ENCODE measurements at places on chromosomes 7 and 10.

GRCh38 chr7:45662018-45662417 lies 87.8 kb downstream of the ADCY1 start:
- DNase-seq = no peak

DNA sequence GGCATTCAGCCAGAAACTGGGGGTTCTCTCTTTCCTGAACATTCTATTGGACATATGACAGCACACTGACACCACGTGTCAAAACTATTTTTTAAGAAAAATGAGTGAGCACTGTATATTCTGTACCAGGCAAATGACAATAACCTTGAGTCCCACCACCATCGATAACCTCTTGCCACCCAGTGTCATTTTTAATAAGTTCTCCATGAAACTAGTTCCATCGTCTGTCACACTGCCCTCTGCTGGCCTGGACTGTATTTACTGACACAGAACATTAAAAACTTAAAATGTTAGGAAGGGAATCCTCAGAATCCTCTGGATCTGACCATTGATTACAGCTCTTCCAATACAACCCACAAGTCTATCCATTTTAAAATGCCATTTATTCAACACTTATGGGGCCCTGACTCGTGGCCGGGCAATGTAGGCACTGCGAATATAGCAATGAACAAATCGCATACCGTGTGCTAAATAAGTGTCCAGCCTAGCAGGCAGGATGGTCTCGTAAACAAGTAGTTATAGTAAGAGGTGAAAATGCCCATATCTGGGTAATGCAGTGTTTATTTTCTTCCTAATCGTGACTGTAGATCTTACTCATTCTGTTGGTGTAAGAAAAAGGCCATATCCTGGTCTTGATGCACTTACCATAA lies 35.9 kb upstream of the CACNB2 start:
- DNase-seq = peak; percentile 63

GRCh38 chr10:66925896-66926715 lies at the start of gene LRRTM3:
Gene LRRTM3 (plus strand): TSS chr10:66926036.
- peak; percentile 38 for DNase-seq

GRCh38 chr7:154916856-154917807 lies 85.8 kb downstream of the PAXIP1 start:
- DNase-seq = no peak

DNA sequence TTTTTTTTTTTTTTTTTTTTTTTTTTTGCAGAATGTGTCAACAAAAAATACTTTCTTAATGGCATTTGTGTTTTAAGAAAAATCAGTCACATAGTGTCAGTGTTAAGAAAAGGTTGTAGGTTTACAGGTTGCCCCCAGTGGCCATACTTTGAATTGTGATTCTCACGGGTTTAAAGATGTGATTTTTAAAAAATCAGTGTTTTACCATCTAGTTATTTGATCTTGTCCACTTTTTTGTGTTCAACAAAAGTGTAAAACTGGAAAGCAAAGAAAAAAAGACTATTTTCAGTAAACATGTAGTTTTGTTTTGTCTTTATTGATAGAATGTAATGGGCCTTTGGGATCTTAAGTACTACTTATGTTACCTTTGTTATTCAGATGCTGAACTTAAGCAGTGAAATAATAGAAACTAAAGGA lies 25.7 kb downstream of the SUV39H2 start:
- peak; percentile 42 for DNase-seq

GRCh38 chr7:70143075-70144044 lies 545.1 kb downstream of the AUTS2 start:
- DNase-seq = peak; percentile 77

GRCh38 chr7:142319970-142320369 lies 62.1 kb upstream of the PRSS58 start:
- peak; percentile 8 for DNase-seq

DNA sequence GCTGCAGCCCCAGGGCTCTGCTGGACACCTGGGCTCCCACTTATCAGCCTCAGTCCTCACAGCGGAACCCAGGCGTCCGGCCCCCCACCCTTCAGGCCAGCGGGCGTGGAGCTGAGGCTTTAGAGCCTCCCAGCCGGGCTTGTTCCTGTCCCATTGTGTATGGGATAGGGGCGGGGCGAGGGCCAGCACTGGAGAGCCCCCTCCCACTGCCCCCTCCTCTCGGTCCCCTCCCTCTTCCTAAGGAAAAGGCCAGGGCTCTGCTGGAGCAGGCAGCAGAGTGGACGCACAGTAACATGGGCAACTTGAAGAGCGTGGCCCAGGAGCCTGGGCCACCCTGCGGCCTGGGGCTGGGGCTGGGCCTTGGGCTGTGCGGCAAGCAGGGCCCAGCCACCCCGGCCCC lies 2.7 kb downstream of the NOS3 start:
- DNase-seq = no peak

DNA sequence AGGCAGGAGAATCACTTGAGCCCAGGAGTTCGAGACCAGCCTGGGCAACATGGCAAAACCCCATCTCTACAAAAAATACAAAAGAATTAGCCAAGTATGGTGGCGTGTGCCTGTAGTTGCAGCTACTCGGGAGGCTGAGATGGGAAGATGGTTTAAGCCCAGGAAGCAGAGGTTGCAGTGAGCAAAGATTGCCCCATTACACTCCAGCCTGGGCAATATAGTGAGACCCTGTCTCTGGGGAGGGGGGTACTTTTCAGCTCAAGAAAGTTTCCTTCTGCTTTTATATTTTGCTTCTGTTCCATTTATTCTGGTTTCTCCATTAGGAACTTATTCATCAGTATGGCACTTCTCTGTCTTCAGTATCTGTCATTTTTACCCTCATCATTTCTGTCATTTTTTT lies 48.6 kb downstream of the COA1 start:
- DNase-seq = no peak

DNA sequence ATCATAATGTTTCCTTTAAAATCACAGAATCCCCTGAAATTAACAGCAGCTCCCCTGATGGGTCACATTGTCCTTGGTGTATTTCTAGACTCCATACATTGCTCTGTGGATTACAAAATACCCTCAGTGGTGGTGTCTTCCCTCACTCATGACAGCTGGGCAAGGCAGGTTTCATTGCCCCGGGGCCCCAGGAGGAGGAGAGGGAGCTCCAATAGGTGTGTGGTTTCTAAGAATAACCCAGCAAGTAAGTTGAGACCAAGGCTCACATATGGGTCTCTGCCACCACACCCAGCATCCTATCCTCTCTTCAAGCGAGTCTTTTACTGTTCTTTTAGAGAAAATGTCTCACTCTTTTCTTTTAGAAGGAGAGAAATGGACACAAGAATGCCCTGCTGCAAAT lies 63.6 kb downstream of the PKD1L1 start:
- no peak for DNase-seq

DNA sequence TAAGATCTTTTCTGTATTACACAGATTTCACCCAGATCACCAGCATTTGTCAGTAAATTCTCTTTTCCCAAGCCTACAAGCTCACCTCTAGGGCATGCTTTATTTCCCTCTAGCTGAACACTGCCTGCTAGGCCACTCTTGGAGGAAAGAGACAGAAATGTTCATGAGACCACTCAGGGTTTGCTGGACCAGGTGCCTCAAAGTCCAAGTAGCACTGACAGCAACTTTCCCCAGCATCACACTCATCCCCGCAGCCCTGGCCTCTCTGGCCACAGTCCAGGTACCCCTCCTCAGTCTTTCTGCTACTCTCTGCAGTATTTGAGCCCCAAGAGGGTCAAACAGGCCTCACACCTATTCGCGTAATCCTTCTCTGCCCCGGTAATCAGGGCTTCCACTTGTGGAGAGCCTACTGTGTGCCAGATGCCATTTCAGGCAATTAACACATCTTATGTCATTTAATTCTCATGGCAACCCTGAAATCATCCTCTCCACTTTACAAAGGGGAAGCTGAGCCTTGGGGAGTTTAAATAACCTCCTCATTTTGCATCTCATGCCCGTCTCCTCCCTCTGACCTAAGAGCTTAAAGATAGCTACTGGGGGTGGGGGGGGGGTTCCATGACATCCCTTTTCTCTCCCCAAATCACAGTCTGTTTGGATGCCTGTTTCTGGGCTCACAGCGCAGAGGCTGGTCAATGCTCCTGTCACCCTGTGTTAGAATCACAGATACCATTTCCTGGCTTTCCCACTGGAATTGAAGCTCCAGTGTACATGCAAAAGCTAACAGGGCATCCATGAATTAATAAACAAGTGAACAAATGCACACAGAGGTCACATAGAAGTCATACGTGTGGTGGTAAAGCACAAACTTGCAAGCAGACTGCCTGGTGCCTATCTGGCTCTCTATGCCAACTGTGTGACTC lies 88.5 kb downstream of the PRLHR start:
- no peak for DNase-seq

GRCh38 chr7:158582089-158582456 lies 5.5 kb downstream of the PTPRN2 start:
- no peak for DNase-seq

DNA sequence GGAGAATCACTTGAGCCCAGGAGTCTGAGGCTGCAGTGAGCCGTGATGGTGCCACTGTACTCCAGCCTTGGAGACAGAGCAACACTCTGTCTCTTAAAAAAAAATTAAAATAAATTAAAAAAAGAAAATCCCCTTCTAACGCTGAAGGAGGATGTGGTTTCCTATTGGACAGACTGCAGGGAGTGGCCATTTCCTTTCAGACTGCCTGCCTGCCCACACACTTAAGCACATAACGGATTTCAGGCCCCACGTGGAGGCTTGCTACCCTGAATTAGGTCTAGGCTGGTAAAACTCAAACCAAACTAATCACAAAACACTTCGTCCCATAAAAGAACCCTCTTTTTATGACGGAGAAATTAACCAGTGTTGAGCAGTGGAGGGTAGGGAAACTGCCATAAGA lies 34.0 kb downstream of the GATA3 start:
- DNase-seq = no peak

DNA sequence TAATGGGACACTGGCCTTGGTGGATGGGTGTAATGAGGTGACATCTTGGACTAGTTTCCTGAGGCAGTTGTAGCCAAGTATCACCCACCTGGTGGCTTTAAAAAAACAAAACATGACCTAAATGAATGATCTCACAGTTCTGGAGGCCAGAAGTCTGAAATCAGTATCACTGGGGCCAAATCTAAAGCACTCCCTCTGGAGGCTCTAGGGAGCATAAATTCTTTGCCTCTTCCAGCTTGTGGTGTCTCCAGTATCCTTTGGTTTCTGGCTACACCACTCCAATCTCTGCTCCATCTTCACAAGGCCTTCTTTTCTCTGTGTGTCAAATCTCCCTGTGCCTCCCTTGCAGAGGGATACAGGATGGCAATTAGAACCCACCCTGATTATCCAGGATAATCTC lies 342.9 kb downstream of the CALN1 start:
- no peak for DNase-seq

DNA sequence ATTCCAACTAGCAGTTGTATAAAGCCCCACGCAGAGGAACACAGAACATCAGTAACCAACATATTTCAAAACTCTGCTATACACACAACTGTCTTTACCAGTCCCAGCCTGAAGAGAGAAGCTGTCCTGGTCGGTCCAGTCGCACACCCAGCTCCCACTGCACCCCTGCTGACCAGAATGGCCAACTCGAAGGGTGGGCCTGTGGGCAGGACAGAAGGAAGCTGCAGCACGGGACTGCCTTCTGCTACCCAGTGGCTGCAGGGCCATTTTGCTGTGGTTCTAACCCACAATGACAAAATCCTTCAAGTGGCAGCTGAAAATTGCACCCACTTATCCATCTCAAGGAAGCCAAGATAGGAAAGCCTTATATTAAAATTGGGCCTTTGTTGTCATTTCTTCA lies 48.2 kb downstream of the GSDME start:
- no peak for DNase-seq

GRCh38 chr7:87152897-87153641 lies 816 bp downstream of the DMTF1 start:
- peak; percentile 44 for DNase-seq

DNA sequence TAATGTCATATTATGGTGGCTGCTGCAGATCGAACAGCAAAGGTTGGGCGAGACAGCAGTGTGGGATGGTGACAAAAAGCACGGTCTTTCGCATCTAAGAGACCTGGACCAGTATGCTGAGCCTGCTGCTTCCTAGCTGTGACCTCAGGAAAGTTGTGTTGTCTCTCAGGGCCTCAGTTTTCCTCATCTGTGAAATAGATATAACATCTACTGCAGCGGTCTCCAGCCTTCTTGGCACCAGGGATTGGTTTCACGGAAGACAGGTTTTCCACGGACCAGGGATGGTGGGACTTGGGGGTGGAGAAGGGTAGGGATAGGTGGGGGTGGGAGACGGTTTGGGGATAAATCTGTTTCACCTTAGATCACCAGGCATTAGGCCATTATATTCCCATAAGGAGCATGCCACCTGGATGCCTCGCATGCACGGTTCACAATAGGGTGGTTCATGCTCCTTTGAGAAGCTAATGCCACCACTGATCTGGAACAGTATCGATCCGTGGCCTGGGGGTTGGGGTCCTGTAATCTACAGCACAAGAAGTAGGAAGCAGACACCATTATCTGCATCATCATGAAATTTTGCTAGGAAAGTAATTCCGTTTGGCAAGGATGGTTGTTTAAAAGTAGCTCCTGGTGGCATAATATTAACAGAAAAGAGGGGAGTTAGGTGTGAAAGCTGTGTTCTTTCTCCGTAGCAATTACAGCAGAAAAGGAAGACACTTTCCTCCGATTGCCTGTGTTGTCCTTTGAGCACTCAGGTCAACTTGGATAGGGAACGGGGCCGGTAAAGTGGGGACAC lies 10.8 kb downstream of the KLF6 start:
- DNase-seq = peak; percentile 86

GRCh38 chr10:122254831-122255230 lies 16.3 kb upstream of the BTBD16 start:
- no peak for DNase-seq

- DNase-seq = no peak
These were observed 28.4 kb downstream of the MPLKIP start for GRCh38 chr7:40105879-40106473.

- DNase-seq = peak; percentile 30
These were observed 580 bp downstream of the MRPS16 start for GRCh38 chr10:73251683-73252444.

GRCh38 chr7:129021656-129022055 lies 33.3 kb downstream of the TNPO3 start:
- DNase-seq = no peak

DNA sequence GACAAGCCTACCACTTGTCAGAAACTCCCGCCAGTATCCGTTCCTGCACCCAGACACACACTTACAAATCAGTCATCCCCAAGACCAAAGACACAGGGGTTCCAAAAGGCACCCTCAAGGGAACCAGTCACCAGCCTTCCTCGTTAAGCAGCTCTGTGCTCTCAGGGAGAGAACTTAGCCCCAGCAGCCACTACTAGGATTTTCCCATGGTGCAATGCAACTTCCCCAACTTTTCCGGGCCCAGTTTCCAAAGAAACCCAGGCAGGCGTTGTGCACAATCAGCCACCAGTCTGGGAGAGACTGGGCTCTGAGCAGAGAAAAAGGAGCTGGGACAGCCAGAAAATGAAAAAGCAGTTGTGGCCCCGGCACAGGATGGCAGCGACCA lies 1.2 kb downstream of the DLG5 start:
- DNase-seq = peak; percentile 48

- peak; percentile 53 for DNase-seq
These were observed 3.2 kb upstream of the DUSP5 start for GRCh38 chr10:110494532-110494931.

DNA sequence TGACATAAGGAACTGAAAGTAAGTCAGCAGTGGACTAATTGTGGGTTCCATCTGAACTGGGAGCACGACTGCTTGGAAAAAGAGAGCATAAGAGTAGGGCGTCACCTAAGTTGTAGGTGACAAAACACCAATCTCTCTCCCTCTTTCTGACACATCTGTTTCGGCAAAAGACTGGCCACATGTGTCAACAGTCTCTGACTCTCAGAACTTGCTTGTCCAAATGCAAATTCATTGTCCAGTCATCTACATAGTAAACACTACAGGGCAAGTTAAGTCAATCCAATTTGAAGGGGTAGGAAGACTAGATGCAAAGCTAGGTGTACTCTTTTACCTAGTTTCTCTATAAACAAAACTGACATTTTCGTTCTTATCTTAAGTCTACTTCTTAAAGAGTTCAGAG lies 87.7 kb downstream of the ZNF438 start:
- no peak for DNase-seq
